MG63 (cell line): ENCODE measurements at places on chromosomes 11 and 22. TPM values are rescaled to one million over a fixed set of nuclear protein-coding genes. Genes with fewer than 3 reads are reported as not detected.

DNA sequence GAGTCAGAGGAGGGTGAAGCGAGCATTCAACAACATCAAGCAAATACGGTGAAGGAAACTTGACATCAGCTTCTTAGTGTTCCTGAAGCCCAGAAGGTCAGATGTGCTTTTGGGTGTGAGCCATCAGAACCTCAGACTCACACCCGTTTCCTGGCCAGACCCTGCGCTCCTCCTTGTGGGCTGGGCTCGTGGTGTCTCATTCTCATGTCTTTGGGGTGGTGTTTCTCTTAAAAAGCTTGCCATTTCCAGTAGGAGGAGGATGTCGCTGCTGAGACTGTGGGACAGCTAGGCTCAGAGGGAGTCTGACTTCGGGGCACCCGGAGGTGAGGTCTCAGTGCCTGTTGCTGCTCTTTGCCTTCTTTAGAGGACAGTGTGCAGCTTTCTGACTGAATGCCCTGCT, 24.2 kb downstream of the PPFIBP2 start:
- peak; percentile 16 for DNase-seq

DNA sequence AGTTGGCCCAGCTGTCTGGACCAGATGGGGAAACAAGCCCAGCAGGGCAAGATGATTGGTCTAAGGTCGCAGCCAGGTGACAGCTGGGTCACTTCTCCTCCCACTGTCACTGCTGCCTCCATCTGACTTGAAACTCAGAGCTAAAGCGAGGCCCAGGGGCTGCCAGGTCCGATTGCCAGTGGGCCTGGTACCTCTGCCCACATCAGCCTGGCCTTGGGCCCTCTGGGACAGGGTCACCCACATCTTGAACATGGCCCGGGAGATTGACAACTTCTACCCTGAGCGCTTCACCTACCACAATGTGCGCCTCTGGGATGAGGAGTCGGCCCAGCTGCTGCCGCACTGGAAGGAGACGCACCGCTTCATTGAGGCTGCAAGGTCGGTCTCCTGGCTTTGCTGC, 5.8 kb downstream of the SSH3 start:
- no peak for DNase-seq

GGA1 gene
- total RNA-seq = 13.8 and 33.2 TPM in 2 replicates

DNA sequence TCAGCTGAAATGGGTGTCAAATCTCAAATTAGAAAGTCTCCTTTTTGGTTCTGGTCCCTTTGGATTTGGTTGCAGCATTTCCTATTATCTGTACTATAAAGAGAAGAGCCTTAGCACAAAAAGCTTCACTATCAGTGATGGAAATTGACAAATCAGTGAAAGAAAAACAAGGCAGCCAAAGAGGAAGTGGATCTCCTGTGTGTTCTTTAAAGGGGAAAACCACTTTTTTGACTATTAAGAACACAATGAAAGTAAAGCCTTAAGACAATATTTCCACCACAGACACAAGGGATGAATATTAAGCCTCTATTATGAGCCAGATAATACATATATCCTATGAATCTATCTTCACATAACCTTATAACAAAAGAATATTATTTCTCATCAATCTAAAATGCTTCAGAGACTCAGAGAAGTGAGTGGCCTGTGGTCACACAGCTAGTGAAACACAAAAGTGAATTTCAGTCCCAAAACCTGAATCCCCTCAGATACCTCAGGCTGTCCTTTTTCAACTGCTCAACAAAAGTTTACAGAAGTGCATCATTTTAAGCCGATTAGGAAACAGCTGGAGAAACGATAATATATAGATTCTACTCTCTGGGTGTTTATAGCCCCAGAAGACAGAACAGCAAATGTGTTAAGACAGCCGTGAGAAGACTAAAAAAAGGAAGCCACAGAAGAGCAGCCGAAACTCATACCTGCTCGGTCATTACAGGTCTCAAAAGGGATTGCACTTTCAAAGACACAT, 24.4 kb upstream of the FSHB start:
- no peak for DNase-seq

DNA sequence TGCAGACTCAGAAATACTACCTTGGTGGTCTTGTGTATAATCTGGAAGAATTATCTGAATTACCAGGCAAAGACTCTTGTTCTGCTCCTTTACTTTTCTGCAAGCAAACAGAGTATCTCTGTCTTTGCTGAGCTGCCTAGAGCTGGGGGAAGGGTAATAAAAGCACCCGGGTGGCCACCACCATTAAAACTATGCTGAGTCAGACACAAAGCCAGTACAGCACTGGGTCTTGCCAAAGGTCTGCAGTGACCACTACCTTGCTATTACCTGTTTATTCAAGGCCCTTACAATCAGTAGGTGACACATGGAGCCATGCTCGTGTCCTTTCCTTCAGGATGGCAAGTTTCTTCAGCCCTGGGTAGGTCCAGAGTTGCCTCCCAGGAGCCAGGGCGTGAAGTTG, 420.6 kb upstream of the CNTN5 start:
- DNase-seq = no peak

DNA sequence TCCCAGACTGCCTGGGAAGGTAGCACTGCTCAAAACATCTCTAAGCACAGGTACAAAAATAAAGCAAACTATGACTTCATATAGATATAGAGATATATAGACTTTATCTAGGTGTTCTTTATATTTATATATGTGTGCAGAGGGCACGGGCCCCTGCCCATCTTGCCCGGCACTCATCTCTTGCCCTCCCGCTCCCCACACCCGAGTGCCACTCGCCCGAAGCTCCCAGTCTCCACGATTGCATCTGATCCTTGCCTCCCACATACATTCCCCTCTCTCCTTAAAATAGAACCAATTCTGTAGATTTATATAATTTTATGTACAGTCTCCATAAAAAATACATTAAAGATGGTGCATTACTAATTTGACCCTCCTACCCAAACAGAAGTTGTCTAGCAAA, 55.5 kb downstream of the IGSF9B start:
- DNase-seq = no peak

DNA sequence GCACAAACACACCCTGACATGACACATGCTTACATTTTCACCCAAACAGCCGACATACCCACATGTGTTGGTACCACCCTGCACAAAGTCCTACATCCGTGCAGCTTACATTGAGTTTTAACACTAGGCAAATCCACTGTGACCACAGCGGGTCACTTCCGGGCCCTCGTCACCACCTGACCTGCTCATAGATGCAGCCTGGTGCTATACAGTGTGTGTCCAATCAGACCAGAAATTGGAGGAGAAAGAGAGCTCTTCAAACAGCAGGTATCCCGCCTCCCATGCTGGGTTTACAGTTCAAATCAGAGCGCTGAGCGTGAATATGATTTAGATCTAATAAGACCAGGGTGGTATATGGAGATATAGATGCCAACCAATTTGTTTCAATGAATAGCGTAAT, 35.4 kb downstream of the PHF21B start:
- DNase-seq = no peak

DNA sequence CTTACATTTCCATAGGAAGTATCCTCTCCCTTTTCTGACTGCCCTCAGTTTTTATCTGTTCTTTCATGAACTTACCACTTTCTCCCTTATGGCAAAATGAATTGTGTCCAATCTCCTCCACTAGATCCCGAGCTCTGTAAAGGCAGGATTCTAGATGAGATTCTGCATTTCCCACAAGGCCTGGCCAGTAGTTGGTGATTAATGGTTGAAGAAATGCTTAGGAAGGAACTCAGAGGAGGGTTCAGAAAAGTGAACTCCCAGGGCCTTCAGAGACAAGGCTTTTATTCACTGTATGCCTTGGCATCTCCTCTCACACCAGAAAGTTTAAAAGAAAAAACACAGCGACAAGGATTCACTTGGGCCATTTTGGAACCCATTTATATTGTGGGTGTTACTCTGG, 66.2 kb downstream of the CCDC81 start:
- no peak for DNase-seq

DNA sequence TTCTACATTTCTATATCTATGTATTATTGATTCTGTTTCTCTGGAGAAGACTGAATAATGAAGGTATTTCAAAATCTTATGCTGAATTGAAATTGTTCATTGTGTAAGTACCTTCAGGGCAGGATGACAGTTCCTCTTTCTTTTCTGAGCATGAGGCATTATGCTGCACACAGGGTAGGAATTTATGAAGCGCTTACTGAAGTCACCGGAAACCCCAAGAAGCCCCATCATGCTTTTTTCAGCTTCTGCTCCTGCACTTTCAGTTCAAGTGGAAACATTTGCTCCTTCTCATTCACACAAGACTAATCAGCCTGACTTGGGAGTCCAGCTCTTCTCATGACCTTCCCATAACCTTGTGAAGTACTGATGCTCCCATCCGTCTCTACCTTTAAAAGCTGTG, 314.7 kb upstream of the SORL1-AS1 start:
- DNase-seq = no peak

MS4A3 gene
- not detected in 2 replicates for total RNA-seq

- DNase-seq = peak; percentile 10
Measured at GRCh38 chr11:96227244-96227643, 115.8 kb downstream of the MAML2 start.

DNAJB7 gene
- not detected in 2 replicates for total RNA-seq

- no peak for DNase-seq
Measured at GRCh38 chr11:75786101-75786736, 17.6 kb downstream of the DGAT2 start.

ISX gene
- not detected in 2 replicates for total RNA-seq

DNA sequence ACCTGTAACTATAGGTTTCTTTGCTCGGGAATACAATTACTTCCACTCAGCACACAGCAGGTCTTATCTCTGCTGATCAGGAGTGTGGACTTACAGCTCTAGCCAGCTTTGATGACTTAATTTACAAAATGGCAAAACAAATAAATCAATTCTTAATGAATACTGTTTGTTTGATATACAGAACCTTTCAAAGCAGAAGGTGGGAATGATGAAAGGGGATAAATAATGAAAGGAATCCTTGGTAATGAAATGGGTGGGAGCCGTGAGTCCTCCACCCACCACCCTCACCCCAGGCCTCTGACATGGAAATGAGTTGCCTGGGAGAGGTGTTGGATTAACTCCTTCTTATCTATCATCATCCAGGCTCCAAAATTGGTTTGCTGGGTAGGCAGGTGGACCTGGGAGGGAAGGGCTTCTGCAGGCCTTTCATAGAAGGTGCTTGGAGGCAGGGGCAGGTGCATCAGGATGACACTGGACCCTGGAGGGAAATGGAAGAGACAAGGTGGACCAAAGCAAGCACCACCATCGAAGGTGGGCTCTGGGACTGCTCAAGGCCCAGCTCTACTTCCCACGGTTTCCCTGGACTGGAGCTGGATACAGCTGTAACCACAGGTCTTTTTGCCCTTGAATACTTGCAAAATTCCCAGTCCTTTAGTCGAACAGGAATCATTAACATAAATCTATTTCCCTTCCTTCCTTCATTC, 23.0 kb downstream of the POU2AF1 start:
- DNase-seq = no peak

DNA sequence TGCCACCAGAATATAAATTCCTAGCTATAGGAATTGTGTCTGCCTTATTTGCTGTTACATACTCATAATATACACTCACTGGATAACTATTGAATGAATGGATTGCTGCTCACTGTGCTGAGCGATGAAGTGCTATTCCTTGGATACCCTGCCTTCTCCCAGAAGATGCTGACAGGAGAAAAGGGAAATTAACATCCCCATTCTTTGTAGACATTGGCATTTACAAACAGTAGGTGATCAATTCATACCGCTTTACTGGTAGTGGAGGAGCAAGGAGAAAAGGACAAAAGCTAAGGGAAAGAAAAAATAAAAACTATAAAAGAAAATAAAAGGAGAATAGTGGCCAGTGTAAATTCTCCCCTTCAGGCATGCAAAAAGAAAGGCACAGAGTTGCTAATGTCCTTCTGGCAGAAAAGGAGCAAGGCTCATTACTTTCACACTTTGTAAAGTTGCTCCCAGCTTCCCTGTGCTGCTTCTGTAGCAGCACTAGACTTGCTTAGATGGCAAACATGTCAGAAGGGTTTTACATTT, 183.0 kb downstream of the LUZP2 start:
- DNase-seq = no peak

- no peak for DNase-seq
Measured at GRCh38 chr11:109808569-109808968, 284.6 kb upstream of the ZC3H12C start.

DNA sequence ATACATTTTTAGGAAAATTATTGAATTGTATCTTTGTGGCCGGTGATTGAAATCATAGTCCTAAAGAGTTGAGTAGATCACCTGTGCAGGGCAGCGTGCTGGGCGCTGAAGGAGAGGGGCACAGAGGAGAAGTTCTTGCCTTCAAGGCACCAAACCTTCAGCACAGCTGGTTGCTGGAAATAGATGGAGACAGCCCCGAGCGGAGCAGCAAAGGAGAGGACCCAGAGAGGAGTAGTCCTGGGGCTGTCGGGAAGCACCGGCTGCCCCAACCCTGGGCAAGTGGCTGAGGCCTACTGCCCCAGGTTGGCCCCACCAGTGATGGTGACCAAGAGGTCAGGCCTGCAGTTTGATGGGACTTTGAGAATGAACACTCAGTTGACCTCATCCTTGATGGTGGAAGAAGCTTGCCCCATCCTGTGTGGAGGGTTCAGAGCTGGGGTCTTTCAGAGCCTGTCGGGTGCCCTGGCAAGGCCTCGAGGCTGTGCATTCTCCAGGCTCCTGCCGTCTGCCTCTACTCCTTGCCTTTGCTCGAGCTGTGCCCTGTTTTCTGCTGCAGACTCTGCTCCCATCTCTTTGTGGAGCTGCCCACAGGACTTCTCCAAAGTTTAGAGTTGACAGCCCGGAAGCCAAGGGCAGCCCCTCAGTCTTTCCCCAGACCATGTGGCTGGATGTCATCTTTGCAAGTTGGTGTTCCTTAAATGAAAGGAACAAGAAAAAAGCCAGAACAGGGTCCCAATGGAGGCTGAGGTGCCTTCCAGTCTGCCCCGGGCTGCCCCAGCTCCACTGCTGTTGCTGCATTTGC, 285.1 kb downstream of the TBC1D22A start:
- no peak for DNase-seq

OR10D3 gene
- not detected in 2 replicates for total RNA-seq

DNA sequence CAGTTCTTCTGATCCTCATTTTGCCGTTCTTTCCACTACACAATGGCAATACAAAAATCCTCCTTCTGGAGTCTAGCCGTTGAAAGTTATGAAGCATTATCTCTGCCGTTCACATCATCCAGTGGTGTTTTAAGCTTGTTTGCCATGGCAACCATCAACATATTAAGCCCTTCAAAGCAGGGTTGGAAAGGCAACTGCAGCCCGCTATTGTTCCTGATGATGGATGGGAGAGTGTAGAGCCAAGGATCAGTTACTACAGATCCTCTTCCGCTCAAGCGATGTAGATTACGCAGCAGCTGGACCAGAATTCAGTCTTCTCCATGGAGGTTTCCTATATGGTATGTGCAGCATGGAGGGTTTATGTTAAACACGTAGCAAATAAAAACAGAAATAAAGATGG, 352.7 kb downstream of the NTM start:
- no peak for DNase-seq

AQP11 gene
- not detected in 2 replicates for total RNA-seq
